ENCODE measurements at places on chromosomes 4 and X. TPM values are rescaled to one million over a fixed set of nuclear protein-coding genes. Genes with fewer than 3 reads are reported as not detected.

- H3K4me1 ChIP-seq = no peaks in the 10 kb centered on the region
- H3K36me3 ChIP-seq = no peaks in the 10 kb centered on the region
- H3K4me3 ChIP-seq = no peak overlapping the region
- no peaks in the 10 kb centered on the region for H3K27me3 ChIP-seq
Observed at GRCh38 chr4:114945616-114946015, 167.8 kb downstream of the NDST4 start.

DNA sequence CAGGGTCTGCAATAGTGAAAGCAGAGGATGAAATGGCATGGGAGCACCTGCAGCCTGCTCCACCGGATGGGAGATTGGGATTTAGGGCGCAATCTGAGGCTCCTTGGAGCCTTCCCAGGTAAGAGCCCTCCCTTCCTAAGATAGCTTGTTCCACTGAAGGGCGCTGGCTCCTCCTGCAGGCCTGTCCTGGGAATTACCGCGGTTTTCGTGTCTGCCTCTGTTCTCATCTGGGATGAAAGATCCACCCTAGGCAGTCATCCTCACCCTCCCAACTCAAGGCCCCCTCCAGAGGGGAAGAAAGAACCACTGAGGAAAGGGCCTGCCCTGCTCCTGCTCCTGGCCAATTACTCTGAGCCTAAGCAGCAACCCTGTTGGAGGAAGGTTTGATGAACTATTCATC, 547.5 kb downstream of the SMARCA1 start:
- H3K4me1 ChIP-seq = no peaks in the 10 kb centered on the region
- no peak overlapping the region for H3K4me3 ChIP-seq
- H3K27me3 ChIP-seq = peaks cover 8% of the 10 kb centered on the region
- DNase-seq = no peak

DNA sequence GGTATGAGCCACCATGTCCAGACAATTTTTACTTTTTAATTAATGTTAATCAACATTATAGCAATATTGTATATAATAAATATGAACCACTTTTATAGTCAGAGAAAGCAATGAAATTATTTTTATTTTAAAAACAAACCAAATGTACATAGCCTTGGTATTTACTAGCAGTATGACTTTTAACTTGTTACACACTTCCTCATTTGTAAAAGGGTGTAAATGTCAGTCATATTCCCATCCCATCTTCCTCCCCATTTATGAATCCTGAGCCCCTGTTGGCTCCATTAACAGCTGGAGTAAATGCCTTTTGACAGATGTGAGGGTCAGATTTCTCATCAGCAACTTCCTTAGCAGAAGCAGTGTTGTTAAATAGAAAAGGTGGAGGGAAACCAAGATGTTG, 179.6 kb upstream of the SPRY1 start:
- peaks cover 3% of the 10 kb centered on the region for H3K36me3 ChIP-seq
- no peak for DNase-seq

DNA sequence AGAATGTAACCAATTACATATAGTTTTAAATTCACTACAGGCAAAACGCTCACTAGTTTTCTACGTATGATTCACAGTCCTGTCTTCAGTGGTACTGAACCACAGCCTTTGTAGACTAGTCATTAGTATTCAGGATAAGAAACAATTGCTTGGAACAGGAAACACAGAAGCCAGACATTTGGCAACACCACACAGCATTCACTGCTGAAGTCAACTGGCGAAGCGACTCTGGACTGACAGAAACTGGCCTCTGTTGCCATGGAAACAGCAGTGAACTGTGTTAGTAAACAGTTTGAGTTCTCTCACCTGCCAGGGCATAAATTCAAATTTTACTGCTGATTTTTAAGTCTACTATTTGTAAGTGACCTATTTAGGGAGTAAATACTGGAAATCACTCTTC, 57.6 kb downstream of the MAPK10 start:
- H3K27me3 ChIP-seq = no peaks in the 10 kb centered on the region
- no peak overlapping the region for H3K4me3 ChIP-seq
- H3K27ac ChIP-seq = no peak overlapping the region
- no peaks in the 10 kb centered on the region for H3K4me1 ChIP-seq

- H3K36me3 ChIP-seq = no peaks in the 10 kb centered on the region
- no peak for DNase-seq
- no peaks in the 10 kb centered on the region for H3K27me3 ChIP-seq
- H3K4me1 ChIP-seq = no peaks in the 10 kb centered on the region
- H3K4me3 ChIP-seq = no peak overlapping the region
- no peak overlapping the region for H3K27ac ChIP-seq
Observed at GRCh38 chr4:95153182-95153581, 395.4 kb downstream of the BMPR1B start.

DNA sequence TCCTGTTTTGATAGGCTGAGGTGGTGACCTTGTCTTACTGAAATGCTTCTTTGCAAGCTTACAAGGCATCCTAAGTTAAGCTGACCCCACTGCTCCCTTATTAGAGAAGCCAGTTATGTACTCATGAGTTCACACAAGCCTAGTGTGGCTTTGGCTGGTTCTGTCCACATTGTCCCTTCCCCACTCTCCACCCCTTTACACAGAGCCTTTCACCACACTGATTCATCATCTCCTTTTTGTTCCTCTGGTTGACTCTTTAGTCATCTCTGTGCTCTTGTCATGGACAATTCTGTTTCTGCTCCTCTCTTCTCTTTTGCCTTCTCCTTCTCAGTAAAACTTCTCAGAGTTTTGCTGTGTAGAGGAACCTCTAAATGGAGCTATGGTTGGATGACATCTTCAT, 4.9 kb downstream of the CHRNA9 start:
- no peak overlapping the region for H3K4me3 ChIP-seq
- peaks cover 13% of the 10 kb centered on the region for H3K36me3 ChIP-seq
- H3K4me1 ChIP-seq = no peaks in the 10 kb centered on the region
- H3K27ac ChIP-seq = no peak overlapping the region

GRCh38 chrX:21700967-21701366, 42.8 kb upstream of the KLHL34 start:
- peaks cover 6% of the 10 kb centered on the region for H3K27me3 ChIP-seq
- no peak overlapping the region for H3K27ac ChIP-seq
- peak overlapping the region; percentile 37 for H3K4me3 ChIP-seq
- no peak for DNase-seq
- no peaks in the 10 kb centered on the region for H3K36me3 ChIP-seq
- peaks cover 8% of the 10 kb centered on the region for H3K4me1 ChIP-seq

GRCh38 chrX:72467135-72467534, 105.5 kb downstream of the HDAC8 start:
- H3K4me3 ChIP-seq = no peak overlapping the region
- no peak for DNase-seq
- no peaks in the 10 kb centered on the region for H3K27me3 ChIP-seq
- peaks cover 8% of the 10 kb centered on the region for H3K36me3 ChIP-seq
- no peaks in the 10 kb centered on the region for H3K4me1 ChIP-seq

GRCh38 chrX:2500803-2501558, at the start of the genes DHRSX and ZBED1:
Gene DHRSX, minus strand, starts transcription at chrX:2500976. Its CDS starts 51 bp downstream, at chrX:2500925.
Gene ZBED1, minus strand, starts transcription at chrX:2500976. Its CDS starts 10,257 bp downstream, at chrX:2490719.
- peak within 1 kb of the TSS; percentile 93 for H3K27ac ChIP-seq
- DNase-seq = peak; percentile 55

DNA sequence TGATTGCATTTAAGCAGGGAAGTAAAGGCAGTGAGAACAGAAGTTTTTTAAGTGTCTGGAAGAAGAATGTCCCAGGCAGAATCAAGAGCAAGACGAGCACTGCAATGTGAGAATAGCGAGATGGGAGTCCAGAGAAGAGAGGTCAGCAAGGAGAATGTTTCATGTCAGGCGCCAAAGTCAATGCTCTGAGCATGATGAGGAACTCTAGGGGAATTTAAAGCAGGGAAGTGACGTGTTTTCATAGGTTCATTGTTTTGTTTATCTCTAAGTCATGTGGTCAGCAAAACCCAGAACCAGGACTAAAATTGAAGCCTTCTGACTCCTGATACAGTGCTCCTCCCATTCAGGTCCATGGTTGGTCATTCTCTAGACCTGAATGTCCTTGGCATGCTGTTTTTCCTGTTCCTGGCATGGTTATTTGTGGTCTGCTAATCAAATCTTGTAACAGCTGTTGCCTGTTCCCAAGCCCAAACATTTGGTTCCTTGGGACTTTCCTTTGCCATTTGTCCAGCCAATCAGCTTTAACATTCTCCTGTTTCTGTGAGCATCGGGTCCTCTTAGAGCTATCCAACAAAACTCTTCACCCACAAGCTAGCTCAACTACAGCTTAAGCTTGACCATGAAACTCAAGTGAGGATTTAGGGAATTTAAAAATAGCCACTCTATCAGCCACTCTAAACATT, 37.7 kb downstream of the PTCHD1 start:
- DNase-seq = no peak
- no peaks in the 10 kb centered on the region for H3K36me3 ChIP-seq
- no peak overlapping the region for H3K27ac ChIP-seq
- no peak overlapping the region for H3K4me3 ChIP-seq
- H3K27me3 ChIP-seq = no peaks in the 10 kb centered on the region

DNA sequence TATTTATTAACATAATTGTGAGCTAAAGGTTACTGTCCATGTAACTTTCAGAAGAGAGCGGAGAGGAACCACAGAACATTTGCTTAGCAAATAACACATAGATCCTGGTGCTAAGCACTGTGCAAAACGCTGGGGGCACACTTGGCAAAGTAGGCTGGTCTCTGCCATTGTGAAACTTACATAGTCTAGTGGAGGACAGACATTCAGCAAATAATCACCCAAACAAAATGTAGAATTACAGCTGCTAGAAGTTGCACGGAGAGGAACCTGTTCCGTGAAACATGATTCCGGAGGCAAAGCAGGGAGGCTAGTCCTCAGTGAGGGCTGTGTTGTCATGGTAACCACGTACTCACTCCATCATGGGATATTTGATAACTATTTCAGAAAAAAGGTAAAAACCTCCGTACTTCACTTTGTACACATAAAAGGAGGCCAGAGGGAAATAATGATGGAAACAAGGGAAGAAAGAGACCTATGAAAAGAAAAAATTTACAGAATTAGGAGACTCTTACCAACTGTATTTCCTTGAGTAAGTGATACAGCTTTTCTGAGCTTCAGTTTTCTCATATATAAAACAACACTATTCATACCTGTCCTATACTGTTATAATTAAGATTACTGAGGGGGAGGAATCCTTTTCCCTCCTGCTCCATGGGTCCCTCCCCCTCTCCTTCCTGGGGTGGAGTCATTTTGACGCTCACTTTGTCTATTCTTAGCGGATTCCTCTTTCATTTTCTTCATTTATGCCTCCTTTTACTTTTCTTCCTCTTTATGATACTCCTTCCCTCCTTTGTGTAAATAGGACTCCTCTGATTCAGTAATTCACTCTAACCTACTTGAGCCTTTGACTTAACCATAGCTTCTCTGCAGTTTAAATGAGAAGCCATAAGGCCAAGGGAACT, 825 bp upstream of the RASGEF1B start:
- peak overlapping the region; percentile 99 for H3K27ac ChIP-seq
- DNase-seq = no peak
- H3K4me1 ChIP-seq = peaks cover 43% of the 10 kb centered on the region
- H3K27me3 ChIP-seq = no peaks in the 10 kb centered on the region
- peak overlapping the region; percentile 96 for H3K4me3 ChIP-seq

- H3K4me3 ChIP-seq = no peak overlapping the region
- H3K27me3 ChIP-seq = peaks cover 39% of the 10 kb centered on the region
- DNase-seq = no peak
- no peaks in the 10 kb centered on the region for H3K4me1 ChIP-seq
- H3K27ac ChIP-seq = no peak overlapping the region
Observed at GRCh38 chr4:8594097-8595038, 1.8 kb downstream of the CPZ start.

GRCh38 chrX:109890910-109891502, 111.9 kb upstream of the TMEM164 start:
- no peak overlapping the region for H3K27ac ChIP-seq
- DNase-seq = peak; percentile 23
- peaks cover 39% of the 10 kb centered on the region for H3K4me1 ChIP-seq
- no peaks in the 10 kb centered on the region for H3K27me3 ChIP-seq
- H3K36me3 ChIP-seq = no peaks in the 10 kb centered on the region

- no peak for DNase-seq
- no peaks in the 10 kb centered on the region for H3K36me3 ChIP-seq
- no peak overlapping the region for H3K27ac ChIP-seq
Observed at GRCh38 chr4:187065396-187065795, 341.7 kb upstream of the FAT1 start.

DNA sequence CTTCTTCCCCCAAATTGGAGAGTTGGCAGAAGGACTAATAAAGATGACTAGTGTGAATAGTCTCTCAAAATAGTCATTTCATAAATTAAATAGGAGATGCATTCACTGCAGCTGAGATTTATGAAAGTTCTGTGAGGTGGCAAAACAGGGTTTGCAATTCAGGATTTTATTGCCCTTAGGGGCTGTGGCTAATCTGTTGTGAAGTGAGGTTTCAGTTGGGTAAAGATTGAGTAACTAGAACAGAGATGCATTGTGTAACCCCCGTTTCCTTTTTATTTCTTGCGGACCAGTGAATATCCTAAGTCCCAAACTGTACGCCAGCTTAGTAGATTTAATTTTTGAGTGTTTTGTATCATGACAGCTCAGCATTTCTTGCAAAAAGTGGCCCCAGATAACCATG, 16.2 kb upstream of the SCRG1 start:
- DNase-seq = no peak
- H3K4me3 ChIP-seq = no peak overlapping the region
- peaks cover 7% of the 10 kb centered on the region for H3K4me1 ChIP-seq
- no peak overlapping the region for H3K27ac ChIP-seq
- no peaks in the 10 kb centered on the region for H3K27me3 ChIP-seq
- no peaks in the 10 kb centered on the region for H3K36me3 ChIP-seq

DNA sequence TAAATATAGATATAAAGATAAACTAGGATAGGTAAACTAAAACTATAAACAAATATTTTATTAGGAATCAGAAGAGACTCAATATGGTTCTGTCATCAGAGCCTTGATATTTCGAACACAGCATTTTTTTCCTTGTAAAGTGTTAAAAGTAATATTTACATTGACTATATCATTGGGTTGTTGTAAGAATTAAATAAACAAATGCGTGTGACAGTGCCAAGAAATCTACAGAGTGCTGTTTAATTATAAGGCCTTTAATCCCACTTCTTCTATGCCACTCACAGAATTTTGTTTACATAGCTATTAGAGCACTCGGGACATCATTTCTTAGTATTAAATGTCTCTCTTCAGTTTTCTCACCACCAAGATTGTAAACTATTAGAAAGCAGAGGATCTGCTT, 807.4 kb downstream of the FSTL5 start:
- no peaks in the 10 kb centered on the region for H3K36me3 ChIP-seq
- H3K4me1 ChIP-seq = no peaks in the 10 kb centered on the region
- H3K4me3 ChIP-seq = no peak overlapping the region
- no peaks in the 10 kb centered on the region for H3K27me3 ChIP-seq
- DNase-seq = no peak

NAT8L gene
- polyA plus RNA-seq = not detected

GRPR gene
- polyA plus RNA-seq = not detected

ZDHHC15 gene
- not detected for polyA plus RNA-seq

XAGE2 gene
- polyA plus RNA-seq = not detected

GAGE12F gene
- not detected for polyA plus RNA-seq

NOP14 gene
- polyA plus RNA-seq = 17.7 TPM

SPINK2 gene
- polyA plus RNA-seq = 10.2 TPM

CLIC2 gene
- not detected for polyA plus RNA-seq

TMSB15B gene
- polyA plus RNA-seq = 17.8 TPM

GPAT3 gene
- 0.53 TPM for polyA plus RNA-seq
